Mesenchymal stem cell (in vitro differentiated cells and primary cell): ENCODE measurements at places on chromosomes 6 and 20.

DNA sequence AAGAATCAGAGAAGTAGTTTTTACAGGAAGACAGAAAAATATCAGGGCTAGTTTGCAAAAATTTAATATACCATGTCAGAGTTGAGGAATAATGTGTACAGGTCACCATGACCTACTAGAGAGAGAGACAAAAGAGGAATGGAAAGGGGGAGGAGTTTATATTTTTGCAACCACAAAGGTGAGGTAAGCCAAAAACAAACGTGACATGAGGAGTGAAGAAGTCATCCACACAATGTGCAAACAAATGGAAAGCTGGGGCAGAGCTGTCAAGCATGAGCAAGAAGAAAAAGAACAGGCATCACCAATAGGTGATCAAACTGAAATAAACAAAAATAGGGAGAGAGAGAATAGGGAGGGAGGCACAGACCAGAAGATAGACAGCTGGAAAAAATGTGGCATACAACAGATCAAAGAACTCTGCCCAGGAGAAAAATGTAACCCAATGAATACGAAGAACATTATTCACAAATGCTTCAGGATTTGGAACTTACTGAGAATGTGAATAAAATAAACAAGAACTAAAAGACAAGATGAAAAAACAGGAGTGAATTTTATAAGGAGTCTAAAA lies 15.5 kb downstream of the RARS2 start:
- H3K4me3 ChIP-seq, result no peak overlapping the region
- H3K4me1 ChIP-seq, result peaks cover 5% of the 10 kb centered on the region
- no peaks in the 10 kb centered on the region for H3K27me3 ChIP-seq
- peaks cover 46% of the 10 kb centered on the region for H3K36me3 ChIP-seq
- DNase-seq, result no peak

DNA sequence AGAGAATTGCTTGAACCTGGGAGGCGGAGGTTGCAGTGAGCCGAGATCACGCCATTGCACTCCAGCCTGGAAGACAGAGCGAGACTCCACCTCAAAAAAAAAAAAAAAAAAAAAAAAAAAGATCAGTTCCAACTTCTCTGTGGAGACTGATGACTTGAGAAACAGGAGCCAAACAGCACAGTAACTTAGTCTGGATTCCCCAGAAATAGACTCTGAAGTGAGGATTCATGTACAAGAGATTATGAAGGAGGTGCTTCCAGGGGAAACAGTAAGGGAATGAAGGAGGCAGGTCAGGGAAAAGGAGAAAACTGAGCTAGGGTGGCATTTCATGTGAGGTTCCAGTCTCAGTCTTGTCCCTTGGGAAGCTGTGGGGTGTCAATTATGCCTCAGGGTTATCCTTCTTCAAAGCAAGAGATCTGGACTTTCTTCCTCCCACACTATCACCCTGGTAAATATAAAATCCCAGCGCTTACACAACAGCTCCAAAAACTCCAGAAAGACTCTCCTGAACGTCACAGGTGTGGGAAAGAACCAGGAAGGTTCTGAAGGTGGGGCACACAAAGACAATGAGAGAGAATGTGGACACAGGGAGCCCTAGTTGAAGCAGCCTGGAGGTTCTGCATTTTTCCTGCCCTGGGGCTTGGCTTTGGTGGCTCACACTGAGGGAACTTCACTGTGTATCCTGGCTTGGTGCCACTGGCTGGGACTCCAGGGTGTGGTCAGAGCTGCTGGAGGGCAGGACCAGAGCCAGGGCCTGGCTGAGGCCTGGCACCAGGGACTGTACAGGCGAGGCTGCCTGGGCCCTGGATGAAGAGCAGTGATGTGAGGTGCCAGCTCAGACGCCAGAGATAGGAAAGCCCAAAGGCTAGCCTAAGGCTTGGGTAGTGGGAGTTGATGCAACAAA lies 46.8 kb downstream of the PCNA start:
- DNase-seq, result peak; percentile 22
- H3K36me3 ChIP-seq, result no peaks in the 10 kb centered on the region
- no peaks in the 10 kb centered on the region for H3K27me3 ChIP-seq
- H3K27ac ChIP-seq, result peak overlapping the region; percentile 9

DNA sequence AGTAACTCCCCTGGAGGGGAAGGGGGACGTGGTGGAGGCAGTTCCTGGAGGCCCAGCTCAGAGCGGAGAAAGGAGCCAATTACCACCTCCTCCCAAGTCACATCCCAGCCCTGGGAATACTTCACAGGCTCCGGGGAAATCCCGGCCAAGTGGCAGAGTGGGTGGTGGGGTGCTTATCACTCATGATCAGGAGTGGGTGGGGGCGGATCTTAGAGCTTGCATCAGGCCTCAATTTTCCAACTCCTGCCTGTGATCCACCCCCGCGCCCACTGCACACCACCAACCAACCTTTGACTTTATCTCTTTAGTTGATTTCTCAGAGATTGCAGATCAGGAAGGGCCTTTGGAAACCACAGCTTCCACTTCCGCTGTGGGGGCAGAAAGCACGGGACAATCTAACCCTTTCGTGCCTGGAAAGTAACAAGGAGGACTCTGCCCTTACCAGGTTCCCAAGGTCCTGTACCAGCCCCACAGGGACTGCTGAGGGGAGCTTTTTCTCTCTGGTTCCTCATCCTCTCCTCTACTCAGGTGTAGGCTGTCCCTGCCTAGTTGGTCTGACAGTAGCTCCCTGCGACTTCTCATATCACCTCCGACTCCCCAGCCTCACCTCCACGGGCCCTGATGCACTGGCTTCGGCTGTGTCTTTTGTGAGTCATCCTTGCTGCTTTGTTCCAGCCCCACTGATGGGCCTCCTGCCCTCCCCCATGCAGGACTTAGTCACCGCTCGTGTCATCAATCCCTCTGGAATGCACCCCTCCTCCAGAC lies 24.9 kb upstream of the IER3 start:
- peaks cover 13% of the 10 kb centered on the region for H3K4me1 ChIP-seq
- peak overlapping the region; percentile 36 for H3K4me3 ChIP-seq
- H3K27ac ChIP-seq, result peak overlapping the region; percentile 100

- H3K4me1 ChIP-seq, result peaks cover 3% of the 10 kb centered on the region
- H3K27me3 ChIP-seq, result no peaks in the 10 kb centered on the region
- no peaks in the 10 kb centered on the region for H3K36me3 ChIP-seq
- H3K27ac ChIP-seq, result no peak overlapping the region
These were observed 668.9 kb upstream of the CITED2 start for GRCh38 chr6:140043357-140043756.
